ENCODE measurements at places on chromosomes 16 and 17.
A peak's percentile ranks its signal among the peaks of the same experiment; 100 is the strongest.

GRCh38 chr17:76593384-76593826 lies 7.7 kb upstream of the ST6GALNAC2 start:
- DNase-seq: no peak

DNA sequence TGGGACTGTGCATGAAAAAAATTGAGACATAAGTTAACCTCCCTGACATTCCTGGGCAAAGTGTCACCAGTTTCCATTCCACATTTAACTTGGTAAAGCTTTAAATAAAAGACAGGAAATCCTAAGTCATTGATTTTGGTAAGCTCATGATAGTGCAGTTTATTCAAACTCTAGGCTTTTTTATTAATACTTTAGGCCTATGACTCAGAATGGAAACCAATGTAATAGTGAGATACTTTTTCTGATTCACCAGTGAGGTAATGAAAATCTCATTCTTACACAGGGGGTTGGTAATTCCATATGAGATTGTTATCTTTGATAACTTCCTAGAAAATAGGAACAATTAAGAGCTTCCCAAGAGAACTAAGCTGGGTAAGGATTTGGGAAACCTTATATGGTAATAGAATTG lies 91.1 kb downstream of the NLK start:
- DNase-seq: no peak

DNA sequence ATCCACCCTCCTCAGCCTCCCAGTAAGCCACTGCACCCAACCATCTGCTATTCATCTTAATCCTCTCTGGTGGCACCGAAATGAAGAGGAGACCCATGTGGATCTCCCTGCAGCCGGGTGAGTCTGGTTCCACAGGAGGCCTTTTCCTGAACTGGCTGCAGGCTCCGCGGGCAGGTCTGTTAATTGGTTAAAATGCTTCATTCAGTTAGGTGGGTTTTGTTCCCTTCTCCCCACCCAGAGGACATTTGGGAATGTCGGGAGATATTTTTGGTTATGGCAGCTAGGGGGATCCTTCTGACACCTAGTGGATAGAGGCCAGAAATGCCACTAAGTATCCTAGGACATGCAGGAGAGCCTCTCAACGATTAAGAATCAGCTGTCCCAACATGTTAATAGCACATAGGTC lies 16.7 kb downstream of the C16orf54 start:
- DNase-seq: peak; percentile 40

DNA sequence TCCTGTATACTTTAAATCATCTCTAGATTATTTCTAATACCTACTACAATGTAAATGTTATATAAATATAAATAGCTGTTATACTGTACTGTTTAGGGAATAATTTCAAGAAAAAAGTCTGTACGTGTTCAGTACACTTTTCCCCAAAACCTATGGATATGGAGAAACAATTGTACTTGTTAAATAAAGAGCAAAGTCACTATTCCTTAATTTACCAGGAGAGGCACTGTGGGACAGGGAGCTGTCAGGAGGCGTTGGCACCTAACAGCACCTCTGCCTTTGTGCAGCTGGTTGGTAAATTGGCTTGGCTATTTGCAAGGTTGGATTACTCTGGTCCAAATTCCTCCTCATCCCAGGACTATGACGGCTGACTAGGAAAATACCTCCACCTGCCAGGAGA lies 28.0 kb downstream of the CRHR1 start:
- DNase-seq: no peak

DNA sequence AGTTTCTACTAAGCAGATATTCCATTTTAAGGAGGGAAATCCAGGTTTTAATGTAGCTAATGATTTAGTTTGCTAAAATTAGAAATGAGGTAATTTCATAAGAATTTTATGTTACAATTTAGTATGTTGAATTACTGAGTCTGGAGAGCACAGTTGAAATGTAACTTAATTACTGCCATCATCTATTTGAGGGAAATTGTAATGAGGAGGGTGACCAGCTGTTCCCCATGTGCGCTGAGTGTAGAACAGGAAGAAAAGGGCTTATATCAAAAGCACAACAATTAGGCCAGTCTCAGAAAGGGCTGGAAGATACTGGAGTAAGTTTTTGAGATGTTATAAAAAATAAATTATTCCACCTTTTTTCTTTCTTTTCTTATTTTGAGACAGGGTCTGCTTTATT lies 735.1 kb upstream of the GOT2 start:
- no peak for DNase-seq

- DNase-seq: no peak
Measured at GRCh38 chr17:6496116-6496481, 51.8 kb downstream of the PIMREG start.

DNA sequence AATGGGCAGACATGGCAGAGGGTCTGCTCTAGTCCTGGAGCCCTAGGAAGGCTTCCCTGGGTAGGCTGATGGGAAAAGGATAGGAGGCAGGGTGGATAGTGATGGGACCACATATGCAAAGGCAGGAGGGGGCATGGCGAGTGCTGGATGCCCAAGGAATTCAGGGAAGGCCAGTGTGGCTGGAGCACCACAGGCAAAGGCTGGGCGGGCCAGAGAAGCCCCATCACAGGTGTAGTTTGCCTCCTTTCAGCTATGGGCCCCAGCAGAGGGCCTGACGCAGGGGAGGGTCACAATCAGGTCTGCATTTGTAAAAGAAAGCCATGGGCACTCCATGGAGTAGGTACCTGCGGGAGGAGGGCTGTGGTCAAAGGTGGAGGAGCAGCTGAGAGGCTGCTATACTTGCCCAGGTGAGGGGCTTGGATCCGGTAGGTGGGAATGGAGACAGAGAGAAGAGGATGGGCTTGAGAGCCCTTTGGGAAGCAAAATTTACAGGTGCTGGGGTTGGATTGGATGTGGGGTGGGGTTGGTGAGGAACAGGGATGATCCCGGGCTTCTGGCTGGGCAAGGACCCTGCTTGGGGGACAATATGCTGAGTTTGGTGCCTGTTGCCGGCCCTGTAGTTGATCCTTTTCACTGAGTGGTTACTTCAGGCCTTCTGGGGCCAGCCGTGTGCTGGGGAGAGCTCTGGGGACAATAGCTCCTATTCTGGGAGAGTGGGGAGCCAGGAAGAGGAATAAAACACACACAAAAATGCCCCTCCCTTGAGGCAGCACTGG lies 6.5 kb upstream of the COL1A1 start:
- no peak for DNase-seq

GRCh38 chr16:84314814-84315213 lies 20.1 kb downstream of the WFDC1 start:
- no peak for DNase-seq

GRCh38 chr17:15121426-15121825 lies 143.7 kb downstream of the PMP22 start:
- DNase-seq: no peak

DNA sequence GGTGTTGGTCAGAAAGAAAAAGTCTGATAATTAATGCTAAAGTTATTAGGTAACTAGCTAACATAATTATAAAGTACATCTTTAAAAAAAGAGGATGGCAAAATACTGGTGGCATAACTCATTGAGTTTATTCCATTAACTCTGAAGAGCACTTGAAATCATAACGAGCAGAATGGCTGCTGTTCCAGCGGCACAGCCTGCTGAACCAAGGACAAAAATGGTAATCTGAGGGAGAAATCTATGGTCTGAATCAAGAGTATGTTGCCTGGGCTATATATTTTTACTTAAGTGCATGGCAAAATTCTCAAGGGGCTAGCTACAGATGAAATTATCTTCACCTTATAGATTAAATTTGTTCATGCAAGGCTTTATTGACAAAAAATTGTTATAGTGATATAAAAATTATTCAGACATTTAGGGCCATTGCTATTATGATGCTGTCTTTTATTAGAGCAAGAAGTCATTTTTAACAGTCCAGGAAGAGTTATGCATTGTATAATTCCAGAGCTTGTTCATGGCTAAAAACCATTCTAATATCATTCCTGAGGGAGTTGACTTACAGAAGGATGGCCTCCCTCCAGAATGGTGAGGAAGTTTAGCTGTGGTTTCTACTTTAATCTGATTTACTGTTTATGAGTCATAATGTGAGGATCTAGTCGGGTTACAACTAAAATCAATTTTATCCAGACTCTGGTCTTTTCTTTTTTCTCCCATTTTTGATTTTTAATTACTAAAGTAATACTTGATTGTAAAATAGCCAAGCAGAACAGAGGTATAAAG lies 41.4 kb upstream of the ANKFN1 start:
- DNase-seq: no peak

- DNase-seq: no peak
Measured at GRCh38 chr17:17703140-17703919, 22.1 kb downstream of the RAI1 start.

DNA sequence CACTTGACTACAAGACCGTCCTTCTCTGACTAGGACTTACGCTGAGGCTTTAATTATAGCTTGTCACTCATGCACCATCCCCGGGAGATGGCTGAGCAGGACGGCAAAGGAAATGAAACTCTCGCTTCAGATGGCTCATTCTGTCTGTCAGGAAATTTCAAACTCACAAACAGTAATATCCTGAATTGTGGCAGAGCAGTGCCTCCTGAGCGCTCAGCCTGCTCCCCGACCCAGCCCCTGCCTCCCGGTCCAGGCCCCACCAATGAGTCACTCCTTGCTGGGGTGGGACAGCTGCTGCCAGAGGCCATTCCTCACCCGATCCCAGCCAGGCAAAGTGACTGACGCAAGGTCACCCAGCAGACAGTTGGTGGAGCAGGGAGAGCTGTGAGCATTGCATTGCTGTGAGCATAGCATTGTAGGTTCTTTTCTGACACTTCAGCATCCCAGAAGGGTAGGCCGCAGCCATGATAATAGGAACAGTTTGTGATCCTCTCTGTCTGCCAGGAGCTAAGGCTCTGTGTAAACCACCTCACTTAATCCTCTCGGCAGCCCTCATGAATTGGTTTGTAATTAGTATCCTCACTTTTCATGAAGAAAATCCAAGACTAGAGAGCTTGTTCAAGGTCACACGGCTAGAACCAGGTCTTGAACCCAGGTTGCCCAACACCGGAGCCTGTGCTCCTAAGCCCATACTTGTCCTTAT lies 20.9 kb downstream of the CCDC182 start:
- DNase-seq: no peak

- no peak for DNase-seq
Measured at GRCh38 chr17:44786551-44787081, 27.8 kb downstream of the ADAM11 start.

- DNase-seq: no peak
Measured at GRCh38 chr16:62676306-62676705, 640.1 kb upstream of the CDH8 start.
